ENCODE measurements at places on chromosomes 13 and 19.

- no peak for DNase-seq
Measured at GRCh38 chr13:74450964-74451363, 316.8 kb upstream of the KLF12 start.

DNA sequence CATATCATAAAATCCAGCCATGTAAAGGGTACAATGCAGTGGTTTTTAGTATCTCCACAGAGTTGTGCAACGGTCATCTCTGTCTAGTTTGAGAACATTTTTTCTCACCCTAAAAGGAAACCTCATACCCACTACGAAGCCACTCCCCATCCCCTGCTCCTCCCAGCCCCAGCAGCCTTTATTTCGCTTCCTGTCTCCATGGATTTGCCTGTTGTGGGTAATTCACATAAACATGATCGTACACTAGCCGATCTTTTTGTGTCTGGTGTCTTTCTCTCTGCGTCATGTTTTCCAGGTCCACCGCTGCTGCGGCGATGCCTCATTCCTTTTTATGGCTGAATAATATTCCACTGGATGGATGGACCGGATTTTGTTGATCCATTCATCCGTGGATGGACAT is 28.6 kb downstream of the BICRA start:
- no peak for DNase-seq

GRCh38 chr19:2475018-2475701 is 767 bp upstream of the GADD45B start:
- DNase-seq, result peak; percentile 76

GRCh38 chr19:1568320-1569019 is at the start of gene MEX3D:
Gene MEX3D (minus strand): TSS chr19:1568325. CDS start chr19:1568058, 267 bp downstream.
- peak; percentile 72 for DNase-seq

GRCh38 chr13:100230769-100231149 is 141.9 kb downstream of the PCCA start:
- DNase-seq, result no peak

GRCh38 chr13:31072041-31072440 is 89.7 kb downstream of the HSPH1 start:
- DNase-seq, result peak; percentile 50

DNA sequence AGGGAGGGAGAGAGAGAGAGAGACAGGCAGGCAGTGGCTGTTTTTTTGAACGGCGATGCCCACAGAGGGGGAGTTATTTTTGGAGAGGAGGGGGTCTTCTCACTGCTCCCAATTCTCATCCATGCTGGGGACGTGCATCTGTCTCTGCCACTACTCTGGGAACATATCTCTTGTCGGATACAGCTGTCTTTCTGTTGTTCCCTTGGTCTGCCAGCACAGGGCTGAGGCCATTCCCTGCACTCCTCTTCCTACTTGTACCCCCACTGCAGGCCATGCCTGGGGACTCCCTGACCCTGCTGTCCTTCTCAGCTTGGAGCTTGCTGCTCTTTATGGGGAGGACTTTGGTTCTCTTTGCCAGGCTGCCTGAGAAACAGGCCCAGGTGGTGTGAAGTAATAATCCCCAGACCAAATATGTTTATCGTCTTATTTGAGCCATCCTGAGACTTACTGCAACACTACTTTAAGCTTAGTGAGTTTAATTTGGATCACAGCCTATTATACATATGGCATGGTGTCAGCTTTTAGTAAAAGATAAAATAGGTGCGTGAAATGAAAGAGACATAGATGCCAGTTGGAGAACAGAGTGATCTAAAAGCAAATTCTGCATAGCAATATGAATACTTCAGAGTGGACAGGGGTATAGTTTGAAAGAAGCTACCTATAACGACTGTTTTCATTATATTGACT is 19.1 kb downstream of the LRCH1 start:
- DNase-seq, result no peak

Measured in RPMI7951 (cell line).